Lung (tissue), 17 donors: ENCODE measurements at places on chromosomes 3 and 15. TPM values are rescaled to one million over a fixed set of nuclear protein-coding genes. Genes with fewer than 3 reads are reported as not detected.

KLHL24 gene
- 58.1 TPM for total RNA-seq

GRCh38 chr15:32108661-32109060 is 78.3 kb downstream of the CHRNA7 start:
- no peak for DNase-seq

DNA sequence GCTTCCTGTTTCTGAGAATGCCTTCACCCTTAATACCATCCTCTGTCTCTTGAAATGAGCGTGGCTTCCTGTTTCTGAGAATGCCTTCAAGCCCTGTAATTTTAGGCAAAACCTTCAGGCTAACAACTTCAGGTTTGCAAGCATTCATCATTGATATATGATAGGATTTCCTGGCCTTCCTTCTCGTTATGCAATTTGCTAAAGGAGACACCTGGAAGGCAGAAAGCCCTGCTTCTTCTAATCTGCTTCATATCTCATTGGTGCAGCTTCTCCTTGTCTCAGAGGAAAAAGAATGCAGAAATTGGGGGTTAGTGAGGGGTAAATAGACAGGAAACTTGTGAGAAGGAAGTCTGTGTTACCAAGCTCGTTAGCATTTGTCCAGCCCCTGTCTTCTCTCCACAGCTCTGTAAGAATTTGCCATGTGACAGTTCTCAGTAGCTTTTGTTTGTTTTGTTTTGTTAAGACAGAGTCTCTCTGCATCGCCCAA is 7.3 kb downstream of the ARL6IP5 start:
- peak; percentile 35 for DNase-seq

DNA sequence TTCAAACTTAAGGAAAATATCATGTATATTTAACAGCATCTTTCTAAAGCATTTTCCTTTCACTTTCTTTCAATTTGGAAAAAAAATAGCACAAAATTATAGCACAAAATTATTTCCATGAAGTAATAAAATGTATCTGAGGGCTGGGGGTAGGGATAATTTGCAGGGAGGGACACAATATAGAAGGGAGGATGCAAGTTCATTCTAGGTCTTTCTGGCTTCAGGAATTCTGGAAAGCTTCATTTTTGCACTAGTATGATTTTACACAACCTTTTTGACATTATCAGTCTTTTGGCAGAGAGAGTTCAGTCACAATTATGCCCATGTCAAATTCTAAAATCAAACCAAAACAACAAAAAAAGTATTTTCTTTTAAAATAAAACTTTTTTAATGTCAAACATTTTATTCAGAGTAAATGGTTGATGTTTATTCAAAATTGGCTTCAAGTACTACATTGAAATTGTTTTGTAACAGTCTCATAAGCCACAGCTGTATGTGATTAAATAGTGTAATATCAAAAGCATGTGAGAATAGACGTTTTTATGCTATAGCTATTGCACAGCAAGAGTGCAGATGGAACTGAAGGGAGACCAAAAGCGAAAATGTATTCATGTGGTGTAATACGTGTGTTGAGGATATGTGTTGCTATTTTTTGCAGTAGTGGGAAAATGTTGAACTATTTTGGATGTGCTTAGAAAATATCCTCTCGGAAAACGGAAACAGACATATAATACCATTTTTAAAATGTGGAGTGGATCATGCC is 5.8 kb downstream of the RBMS3 start:
- peak; percentile 83 for DNase-seq

DNA sequence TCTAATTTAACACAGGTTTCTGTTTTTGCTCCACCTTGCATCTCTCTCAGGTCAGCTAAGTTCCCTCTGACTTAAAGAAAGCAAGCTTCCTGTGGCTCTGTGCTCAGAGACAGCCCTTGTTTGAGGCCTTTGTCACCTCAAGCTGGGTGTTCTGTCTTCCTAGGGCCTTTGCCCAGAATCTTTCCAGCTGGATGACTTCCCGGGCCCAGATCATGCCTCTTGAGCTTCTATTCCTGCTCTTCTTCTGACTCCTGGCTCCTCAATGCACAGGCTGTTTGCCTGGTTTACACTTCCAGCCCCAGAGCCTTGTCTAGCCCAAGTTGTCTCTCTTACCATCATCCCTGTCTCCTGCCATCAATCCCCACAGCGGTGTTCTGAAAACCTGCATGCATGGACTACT is 300.6 kb downstream of the VPS13C start:
- DNase-seq, result no peak
